DMS79 (cell line): ENCODE measurements at places on chromosomes 13 and 19.

- no peak for DNase-seq
These were observed 108.9 kb downstream of the SLC7A1 start for GRCh38 chr13:29486551-29486950.

DNA sequence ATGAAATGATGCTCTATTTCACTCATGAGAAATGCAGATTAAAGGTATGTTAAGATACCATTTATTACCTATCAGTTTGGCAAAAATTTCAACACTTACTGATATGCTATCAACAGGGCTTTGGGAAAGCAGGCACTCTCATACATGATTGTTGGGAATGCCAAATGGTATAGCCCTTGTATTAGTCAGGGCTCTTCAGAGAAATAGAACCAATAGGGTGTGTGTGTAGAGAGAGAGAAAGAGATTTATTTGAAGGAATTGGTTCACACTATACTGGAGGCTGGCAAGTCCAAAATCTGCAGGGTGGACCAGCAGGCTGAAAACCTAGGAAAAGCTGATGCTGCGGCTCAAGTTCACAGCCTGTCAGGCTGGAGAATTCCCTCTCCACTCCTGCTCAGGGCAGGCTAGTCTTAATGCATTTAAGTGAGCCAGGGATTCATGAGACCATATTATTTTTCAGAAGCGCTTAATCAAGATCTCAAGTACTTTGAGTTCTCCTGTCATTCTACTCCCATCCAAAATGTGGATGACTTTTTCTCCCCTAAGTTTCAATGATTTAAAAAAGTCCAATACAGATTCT, 72.4 kb downstream of the NHLRC3 start:
- no peak for DNase-seq

DNA sequence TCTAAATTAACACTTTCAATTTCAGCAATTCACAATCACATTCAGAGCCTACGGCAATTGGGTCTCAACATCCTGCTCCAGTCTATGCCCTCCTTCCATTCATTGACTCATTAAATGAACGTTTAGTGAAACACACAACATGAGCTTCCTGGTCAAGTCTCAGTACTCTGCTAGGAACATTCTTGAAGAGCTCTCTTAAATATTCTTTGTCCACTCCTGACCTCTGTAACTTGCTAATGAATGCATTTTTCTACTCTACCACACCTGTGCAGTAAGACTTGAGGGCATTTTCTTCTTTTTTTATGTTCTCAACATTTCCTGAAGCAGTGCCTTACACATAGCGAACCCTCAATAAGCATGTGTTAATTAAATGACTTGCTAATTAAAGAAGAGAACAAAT, 168.6 kb downstream of the OXGR1 start:
- no peak for DNase-seq

DNA sequence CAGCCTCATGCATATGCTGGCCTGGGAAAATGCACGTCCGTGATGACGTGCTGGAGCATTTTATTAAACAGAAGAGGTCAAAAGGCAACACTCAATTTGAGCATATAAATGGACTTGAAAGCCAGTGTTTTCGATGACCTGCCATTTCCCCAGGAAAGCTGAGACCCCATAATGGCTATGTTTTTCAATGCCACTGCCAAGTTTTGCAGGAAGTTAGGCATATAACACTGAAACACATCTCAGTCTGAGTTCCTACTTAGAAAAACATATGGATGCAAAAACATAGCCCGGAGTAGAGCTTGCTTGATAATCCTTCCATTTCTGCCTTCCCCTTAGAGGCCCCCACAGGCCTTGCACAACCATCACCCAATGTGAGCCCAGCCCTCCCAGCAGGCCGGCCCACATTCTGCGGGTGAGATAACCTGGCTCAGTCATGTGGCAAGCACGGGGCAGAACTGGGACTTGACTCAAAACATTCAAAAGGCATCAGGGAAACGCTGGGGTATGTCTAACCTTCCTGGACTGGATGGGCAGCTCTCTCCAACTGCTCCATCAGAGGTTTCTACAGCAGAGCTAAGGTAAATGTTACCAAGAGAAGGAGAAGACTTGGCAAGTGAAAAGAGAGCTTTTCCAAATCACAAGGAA, 24.9 kb downstream of the EPS15L1 start:
- DNase-seq = no peak

GRCh38 chr19:8461891-8462290, 17.1 kb downstream of the HNRNPM start:
- no peak for DNase-seq

DNA sequence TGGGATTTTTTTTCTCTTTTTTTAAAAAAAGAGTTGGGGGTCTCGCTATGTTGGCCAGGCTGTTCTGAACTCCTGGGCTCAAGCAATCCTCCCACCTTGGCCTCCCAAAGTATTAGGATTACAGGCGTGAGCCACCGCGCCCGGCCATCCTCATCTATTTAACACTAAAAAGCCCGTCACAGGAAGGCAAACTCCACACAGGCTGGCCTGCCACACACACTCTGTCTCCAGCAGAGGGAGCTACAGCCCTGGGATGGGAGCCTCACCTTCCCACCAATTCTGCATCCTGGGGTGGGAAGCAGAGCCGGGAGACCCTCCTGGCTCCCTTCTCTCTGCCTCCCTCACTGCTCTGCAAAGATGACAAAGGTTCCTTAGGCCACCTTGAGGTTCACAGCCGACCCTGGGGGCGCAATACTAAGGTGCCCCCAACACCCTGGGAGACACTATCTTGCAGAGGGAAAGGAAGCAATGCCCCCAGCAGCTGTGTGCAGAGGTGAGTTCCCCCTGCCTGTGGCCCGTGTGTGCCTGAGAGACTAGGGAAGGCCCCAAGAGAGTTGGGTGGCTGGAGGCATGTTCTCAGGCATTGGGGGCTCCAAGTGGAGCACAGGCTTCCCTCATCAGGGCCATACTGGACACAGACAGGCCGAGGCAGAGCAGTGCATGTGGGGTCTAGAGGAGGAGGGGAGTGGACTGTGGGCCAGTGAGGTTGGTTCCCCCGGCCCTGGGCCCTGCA, 27.4 kb upstream of the TIMM44 start:
- DNase-seq = no peak

DNA sequence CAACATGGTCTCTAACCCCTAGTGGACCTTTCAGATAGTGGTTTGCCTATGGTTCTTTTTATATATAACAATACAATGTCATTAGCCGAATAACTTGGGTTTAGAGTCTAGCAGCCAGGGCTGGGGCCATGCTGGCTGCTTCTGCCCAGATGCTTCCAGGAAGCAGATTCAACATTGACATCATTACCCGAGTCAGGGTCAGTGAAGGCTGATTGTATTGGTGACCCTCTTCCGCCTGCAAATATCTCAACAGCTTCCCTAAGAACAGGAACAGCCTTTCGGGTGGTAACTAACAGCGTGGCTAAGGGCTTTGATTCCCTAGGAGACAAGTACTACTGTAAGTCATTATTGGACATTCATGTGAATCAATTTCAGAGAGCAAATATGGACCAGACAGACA, 476.4 kb downstream of the UQCRFS1 start:
- DNase-seq = no peak

- no peak for DNase-seq
These were observed 24.4 kb upstream of the OR7C2 start for GRCh38 chr19:14916848-14917247.

DNA sequence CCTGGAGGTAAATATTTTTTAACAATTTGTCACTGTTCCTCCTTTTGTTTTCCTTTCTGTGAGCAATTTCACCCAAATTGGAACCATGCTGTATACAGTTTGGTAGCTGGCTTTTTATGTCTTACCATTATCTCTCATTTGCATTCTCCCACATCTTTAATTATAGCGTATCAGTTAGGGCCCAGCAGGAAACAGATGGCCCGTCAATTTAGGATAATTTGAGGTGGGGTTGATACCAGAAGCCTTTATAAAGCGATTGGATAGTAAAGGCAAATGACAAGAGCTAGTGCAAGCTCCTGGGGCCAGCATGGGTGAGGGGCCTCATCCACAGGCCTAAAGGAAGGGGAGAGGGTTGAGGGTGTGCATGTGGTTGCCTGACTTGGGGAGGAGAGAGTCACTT, 3.8 kb upstream of the IFNL4 start:
- no peak for DNase-seq

DNA sequence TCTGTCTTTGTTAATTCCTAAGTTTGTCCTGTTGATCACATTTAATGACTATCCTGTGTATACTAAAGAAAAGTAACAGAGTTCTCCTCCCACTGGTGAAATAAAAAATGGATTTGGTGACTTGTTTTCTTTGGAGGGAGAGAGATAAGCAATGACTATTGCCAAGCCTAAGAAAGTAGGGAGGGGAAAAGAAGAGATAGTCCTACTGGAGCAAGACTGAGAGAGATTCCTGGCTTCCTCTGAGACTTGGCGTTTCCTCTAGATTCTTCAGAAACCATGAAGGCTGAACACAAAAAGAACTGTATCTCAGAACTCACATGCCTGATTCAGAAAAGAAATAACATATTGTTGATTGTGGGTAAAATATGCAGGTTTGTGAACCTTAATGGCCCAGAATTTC, 406.5 kb downstream of the FOXO1 start:
- no peak for DNase-seq

DNA sequence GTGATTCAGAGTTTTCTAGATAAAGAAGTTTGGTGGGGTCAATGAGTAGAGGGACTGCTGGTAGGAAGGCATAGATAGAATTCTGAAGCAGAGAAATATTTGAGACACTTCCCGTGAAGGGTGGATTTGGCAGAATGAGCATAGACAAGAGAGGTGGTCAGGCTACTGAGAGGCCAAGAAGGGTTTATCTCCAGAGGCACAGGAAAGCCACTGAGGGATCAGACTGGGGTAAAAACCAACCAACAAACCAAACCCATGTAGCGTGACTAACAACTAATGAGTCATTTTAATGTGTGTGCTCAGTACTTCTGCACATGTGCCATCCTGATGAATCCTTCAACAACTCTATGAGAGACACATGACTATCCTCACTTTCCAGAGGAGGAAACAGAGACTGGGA, 60.0 kb upstream of the SERP2 start:
- no peak for DNase-seq

GRCh38 chr13:107576430-107576829, 638.9 kb downstream of the LIG4 start:
- DNase-seq = no peak
